ENCODE measurements at places on chromosomes 1 and 21.

DNA sequence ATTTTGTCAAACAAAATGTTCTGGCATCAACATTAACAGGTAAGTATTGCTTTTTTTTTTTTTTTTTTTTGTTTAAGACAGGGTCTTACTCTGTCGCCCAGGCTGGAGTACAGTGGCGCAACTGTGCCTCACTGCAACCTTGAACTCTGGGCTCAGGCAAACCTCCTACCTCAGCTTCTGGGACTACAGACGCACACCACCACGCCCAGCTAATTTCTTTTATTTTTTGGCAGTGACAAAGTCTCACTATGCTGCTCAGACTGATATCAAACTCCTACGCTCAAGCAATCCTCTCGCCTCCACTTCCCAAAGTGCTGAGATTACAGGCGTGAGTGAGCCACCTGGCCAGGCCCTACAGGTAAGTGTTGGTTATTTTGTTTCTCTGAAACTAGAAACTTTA is 2.4 kb downstream of the TUT4 start:
- no peak for DNase-seq

DNA sequence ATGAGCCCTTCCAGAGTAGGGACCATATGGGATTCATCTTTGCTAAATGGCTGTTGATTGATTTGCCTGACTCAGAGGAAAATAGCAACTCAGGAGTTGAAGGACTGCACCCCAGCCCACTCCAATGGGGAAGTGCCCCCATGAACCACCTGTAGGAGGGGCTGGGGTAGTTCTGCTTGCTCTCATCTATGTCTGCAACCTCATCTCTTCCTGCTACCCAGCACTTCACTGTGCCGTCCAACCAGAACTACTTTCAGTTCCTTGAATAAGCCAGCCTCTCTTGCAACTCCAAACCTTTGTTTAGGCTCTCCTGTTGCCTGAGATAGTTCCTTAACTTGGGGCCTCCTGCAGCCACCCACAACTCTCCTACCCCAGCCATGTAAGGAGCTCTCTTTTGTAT is 26.6 kb downstream of the BEND5 start:
- no peak for DNase-seq

DNA sequence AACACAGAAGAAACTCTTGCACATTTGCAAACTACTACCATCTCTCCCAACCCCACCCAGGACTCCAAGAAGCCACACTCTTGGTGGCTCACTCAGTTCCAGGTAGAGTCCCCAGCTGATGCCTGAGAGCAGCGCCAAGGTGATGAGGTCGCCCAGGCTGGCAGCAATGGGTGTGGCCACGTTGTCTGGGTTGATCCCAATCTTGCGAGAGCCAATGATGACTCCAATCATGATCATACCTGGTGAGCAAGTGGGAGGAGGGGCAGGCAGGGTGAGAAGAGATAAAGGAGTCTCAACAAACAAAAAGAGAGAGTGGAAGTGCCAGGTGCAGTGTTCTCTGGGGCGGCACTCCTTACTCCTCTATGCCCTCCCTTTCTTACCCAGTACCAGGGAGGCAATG is 14.4 kb downstream of the SLC41A1 start:
- no peak for DNase-seq

DNA sequence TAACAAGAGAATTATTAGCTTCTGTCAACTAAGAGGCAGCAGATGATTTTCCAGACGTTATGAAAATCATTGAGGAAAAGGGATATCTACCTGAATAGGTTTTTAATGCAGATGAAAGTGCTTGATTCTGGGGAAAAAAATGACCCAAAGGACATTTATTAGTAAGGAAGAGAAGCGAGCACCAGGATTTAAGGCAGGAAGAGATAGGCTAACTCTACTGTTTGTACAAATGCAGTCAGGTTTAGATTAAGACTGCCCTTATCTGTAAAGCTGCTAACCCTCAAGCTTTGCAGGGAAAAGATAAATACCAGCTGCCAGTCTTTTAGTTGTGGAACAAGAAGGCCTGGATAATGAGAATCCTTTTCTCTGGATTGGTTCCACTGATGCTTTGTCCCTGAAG is 33.0 kb upstream of the LRIG2 start:
- DNase-seq = no peak

DNA sequence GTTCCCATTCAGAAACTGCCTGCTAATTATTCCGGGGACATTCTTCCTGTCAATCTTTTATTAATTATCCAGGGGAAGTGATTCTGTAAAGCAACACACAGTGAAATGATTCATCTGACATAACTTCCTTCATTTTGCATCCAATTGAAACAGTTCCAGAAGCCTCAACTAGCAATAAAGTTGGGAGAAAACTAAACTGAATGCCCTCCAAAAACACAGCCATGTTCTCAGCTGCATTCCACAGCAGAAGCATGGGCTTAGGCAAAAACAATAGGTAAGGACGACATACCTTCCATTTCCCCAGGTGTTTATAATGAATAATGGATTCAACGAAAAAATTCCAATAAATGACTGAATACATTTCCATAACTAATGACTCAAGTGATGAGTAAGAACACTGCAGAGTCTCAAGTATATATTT is 36.9 kb upstream of the TARBP1 start:
- no peak for DNase-seq

GRCh38 chr1:169731446-169731845 is 2.4 kb downstream of the SELE start:
- DNase-seq = no peak

DNA sequence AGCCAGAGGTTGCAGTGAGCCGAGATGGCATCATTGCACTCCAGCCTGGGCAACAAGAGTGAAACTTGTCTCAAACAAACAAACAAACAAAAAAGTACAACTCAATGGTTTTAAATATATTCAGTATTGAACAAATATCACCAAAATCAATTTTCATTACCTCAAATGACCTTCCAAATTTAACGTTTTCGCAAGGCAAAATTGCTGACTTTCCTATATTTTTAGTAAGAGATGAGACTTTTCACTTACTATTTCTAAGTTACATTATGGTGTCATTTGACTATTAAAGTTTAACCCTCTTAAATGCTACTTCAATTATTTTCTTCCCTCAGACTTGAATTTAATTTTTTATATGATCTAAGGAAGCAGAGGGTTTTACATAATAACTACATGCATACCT is 23.0 kb upstream of the ABCB10 start:
- DNase-seq = no peak

DNA sequence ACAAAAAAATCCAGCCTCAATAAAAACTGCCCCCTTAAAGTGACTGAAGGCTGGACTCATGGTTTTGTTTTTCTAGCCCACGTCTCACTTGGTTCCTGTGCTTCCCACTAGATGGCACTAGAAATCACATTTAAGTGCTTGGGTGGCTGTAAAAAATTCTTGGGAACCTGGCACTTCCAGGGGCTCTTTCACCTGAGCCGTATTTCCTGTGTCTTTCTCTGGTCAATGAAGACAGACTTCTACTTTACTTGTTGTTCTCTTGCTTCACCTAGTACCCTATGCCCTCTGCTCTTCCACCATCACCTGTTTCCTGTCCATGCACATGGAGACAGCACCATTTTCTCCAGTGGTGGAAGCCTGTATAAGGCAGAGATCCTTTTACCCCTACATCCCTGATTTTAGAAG is 20.0 kb downstream of the METTL13 start:
- no peak for DNase-seq

GRCh38 chr1:160795951-160796383 is at the start of gene LY9:
Gene LY9, plus strand, starts transcription at chr1:160796174. Its CDS starts 14 bp downstream, at chr1:160796188.
- DNase-seq = peak; percentile 55

DNA sequence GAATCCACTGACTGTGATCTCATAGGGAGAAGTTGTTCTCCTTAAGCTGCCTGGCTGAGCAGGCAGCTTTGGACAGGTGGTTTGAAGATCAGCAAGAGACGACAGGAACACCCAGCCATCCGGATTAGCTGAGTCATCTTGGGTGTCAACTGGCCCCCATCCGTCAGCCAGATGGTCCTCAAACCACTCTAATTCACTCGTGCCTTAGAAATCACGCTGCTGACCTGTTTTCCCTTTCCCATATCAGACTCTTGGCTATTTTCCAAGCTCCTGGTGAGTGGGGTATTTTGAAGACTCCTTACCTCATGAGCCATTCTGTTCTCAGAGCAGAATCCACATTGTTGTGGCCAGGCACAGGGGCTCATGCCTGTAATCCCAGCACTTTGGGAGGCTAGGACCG is 149.1 kb upstream of the L1TD1 start:
- no peak for DNase-seq

DNA sequence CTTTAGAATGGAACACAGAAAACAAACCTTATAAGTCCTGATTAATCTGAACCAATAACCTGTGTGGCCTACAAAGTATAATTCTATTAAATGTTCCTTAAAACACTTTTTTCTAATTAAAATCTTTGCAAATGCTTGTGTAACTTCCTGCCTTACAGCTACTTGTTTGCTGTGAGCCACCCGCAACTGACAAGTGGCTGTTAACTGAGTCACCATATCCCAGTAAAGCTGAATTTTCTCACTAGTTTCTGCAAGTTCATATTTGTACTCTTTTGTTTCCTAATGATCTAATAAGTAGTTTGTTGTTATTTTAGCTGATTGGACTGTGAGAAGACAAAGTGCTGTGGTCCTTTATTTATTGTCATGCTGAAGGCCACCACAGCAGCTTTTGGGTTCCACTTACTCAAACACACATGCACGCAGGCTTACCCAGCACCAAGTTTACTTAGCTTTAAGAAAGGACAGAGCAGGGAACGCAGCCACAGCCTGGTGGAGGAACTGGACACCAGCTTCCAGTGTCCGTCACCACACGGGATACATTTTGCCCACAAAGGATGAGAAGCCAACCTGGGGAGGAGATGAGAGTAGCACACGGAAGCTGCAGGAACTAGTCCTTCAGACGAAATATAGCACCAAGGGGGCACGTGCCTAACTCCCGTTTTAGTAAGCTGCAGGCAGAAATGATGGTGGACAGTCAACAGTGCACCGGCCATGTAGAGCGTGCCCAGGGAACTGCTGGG is 47.8 kb downstream of the LCA5L start:
- DNase-seq = no peak

DNA sequence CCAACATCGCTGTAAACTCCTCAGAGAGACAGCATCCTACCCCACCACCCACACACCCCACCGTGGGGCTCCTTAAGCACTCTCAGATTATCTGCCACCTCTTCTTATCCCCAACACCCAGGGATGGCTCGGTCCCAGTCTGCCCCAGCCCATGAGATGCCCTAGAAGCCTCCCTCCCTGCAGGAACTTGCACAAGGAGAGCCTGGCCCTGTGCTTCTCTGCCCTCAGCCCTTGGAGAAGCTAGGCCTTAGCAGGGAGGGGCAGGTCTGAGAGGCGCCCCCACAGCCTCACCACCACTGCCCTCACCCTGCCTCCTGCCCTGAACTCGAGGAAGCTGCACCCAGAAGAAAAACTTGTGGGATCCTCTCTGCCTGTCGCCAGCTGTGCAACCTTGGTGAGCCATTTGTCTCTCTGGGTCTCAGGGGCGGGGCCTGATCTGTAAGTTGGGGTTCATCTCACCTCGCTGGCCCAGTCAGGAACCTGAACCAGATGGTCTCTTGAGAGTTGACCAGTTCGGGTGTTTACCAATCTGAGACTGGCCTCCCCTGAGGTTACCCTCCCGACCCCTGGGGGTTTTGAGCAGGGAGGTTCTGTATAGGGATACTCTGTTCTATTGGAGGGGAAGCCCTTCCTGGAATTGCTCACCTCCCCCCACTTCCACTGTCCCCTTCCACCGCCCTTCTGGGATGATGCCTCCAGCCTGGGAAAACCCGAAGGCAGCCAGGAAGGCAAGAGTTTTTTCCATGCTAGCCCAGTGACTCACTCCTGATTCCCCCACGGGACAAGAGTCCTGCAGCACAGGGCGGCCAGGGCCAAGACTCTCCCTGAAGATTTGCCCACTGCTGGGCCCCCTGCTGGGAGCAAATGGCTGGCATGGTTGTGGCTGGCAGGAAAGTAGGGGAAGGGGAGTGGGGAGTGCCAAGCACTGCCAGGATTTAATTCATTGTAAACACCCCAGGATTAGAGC is at the start of gene S100A3:
Gene S100A3, minus strand, starts transcription at position 537 of the 967 bp plus-strand sequence. CDS start 773 bp downstream, outside the sequence.
- no peak for DNase-seq

GRCh38 chr1:110087812-110088738 is 17.6 kb upstream of the ALX3 start:
- DNase-seq = peak; percentile 11

- DNase-seq = no peak
Measured at GRCh38 chr1:241212628-241213027, 144.4 kb downstream of the RGS7 start.

GRCh38 chr1:18154430-18155194 is 47.0 kb downstream of the IGSF21 start:
- no peak for DNase-seq

DNA sequence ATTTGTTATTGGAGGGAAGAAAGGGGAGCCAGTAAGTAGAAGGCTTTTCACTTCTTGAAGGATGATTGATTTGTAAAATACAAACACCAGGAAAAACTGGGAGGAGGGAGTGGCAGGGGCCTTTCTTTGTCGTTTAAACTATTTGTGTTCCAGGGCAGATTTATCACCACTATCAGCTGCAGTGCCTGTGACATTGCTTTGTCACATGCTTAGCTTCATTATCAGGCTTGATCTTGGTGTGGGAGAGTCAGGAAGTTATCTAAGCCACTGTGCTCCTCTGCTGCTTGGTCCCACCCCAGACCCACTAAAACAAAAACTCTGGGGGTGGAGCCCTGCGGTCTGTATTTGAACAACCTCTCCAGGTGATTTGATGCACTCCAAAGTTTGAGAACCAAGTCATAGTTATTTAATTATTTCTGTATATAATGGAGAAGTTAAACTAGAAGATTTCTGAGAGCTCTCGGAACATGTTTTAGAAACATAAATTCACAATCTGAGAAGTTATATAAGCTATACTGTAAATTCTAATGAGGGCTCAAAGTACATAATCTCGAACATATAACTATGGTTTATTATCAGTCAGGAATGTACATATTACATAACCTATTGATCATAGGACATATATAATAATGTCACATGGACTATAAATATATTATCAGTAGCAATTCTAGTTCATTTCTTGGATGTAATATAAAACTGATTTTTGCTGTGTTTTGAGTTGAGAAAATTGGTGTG is 87.9 kb downstream of the CDC14A start:
- DNase-seq = peak; percentile 26

GRCh38 chr1:234921266-234922062 is 207.2 kb downstream of the TOMM20 start:
- DNase-seq = no peak

DNA sequence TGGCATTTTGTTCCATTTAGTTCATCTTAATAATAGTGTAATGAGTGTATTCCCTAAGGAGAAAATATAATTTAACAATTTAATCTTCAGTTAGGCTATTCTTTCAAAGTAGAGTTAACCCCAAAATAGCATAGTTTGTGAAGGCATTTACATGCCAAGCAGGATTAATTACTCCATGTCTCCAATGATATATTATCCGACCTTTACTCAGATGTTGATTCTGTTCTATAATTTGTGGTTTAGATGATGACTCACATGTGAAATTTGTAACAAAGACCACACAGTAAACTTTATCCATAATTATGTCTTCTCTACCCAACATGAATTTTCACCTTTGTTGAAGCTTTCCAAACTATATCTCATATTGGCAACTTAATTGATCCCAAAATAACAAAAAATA is 2065.2 kb downstream of the MRPL39 start:
- no peak for DNase-seq

GRCh38 chr1:245956225-245956624 is 550.9 kb downstream of the SMYD3 start:
- no peak for DNase-seq

- DNase-seq = no peak
Measured at GRCh38 chr1:111837393-111837792, 81.7 kb downstream of the DDX20 start.
